ENCODE measurements at places on chromosomes 6 and 20.

GRCh38 chr6:15948930-15949900 lies 179.7 kb upstream of the MYLIP start:
- DNase-seq = no peak

DNA sequence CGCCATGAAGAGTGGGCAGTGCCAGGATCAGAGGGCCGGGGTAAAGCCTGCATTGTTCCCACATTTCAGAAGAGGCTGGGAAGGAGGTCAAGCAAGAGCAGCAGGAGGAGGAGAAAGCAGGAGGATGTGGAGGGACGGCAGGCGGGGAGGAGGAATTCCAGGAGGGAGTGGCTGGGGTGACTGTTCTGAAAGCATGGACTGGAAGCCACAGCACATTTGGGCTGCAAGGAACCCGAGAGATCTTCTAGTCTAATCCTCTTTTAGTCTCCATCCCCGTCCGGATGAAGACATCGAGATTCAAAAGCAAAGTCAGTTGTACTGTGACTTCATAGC lies 76.9 kb downstream of the FAM50B start:
- DNase-seq = no peak

DNA sequence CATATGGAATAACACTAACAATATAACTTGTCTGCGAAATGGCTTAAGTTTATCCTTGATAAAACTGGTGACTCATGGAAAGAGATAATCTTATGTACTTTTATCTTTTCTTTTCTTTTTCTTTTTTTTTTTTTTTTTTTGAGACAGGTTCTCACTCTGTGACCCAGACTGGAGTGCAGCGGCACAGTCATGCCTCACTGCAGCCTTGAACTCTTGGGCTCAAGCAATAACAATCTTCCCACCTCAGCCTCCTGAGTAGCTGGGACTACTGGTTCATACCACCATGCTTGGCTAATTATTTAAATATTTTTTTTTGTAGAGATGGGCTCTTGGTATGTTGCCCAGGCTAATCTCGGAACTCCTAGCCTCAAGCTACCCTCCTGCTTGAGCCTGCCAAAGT lies 68.1 kb upstream of the SCGN start:
- DNase-seq = no peak

DNA sequence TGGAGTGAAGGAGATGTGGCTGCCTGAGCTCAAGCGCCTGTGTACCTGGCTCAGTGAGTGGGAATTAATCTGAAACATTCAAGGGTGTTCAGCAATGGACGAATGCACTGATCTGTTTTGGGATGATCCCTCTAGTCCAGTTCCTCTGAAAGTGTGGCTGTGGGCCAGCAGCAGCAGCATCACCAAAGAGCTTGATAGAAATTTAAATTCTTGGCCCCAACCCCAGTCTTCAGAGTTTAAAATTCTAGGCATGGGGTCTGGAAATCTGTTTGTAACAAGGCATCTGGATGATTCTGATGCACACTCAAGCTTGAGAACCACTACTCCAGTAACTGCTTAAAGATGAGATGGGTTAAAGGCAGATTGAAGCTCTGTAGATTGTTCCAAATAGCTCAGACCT lies 59.2 kb downstream of the STMND1 start:
- no peak for DNase-seq

DNA sequence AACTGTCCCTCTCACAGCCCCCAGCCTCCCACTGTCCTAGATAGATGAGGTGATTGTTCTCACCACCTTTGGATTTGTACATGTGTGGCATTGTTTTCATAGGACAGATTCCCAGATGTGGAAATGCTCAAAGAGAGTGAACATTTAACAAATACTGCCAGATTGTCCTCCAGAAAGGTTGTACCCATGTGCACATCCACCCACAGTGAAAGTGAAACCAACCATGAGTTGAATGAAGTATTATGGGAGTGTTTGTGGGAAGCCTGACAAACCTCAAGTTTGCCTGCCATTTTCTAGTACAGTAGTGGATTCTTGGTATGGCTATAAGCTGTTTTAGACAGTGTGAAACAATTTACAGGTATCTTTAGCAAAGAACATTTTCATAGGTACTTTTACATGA lies 42.7 kb downstream of the ANKRD6 start:
- DNase-seq = no peak

Measured in activated CD4-positive, alpha-beta T cell treated with anti-CD3 and anti-CD28 coated beads for 24 hours (primary cell).